PC-9 (cell line): ENCODE measurements at places on chromosomes 11 and 22. TPM values are rescaled to one million over a fixed set of nuclear protein-coding genes. Genes with fewer than 3 reads are reported as not detected.

- DNase-seq: no peak
Observed at GRCh38 chr11:132607575-132607974, 924.7 kb downstream of the OPCML start.

DNA sequence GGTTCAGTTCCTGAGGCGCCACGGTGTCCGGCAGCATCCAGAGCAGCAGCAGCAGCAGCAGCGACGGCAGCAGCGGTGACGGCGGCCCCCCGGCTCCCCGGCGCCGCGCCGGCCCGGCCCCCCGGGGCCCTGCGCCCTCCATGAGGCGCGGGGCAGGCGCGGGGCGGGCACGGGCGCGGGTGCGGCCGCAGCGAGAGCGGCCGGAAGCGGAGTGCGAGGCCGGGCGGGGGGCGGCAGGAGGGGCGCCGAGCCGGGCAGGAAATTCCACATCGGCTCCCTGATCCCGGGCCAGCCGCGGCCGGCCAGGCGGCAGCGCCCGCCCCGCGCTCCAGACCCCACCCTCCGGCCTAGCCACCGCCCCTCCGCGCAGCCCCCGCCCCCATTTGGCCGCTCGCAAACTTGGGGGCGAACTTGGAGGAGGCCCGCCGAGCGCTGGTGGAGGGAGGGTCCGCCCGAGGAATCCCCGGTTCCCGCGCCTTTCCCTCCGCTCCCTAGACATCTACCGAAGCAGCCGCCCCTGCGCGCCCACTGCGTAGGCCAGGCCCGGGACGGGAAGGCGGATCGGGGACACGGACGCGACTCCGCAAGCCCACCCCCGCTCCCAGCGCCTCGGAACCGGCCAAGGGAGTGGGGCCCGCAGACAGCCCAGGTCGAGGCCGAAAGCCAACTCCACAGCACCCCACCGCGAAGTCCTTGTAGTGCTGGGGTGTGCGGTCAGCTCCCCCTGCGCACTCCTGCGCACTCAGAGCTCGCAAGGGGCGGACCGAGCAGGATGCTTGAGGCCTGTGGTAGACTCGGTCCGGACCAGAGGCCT, at the start of gene SCARF2:
SCARF2 (minus strand) TSS at position 213 of the 814 bp plus-strand sequence; CDS start at position 142, 71 bp downstream.
- no peak for DNase-seq

GRCh38 chr11:93945596-93945995, 75.6 kb upstream of the HEPHL1 start:
- DNase-seq: no peak

DNA sequence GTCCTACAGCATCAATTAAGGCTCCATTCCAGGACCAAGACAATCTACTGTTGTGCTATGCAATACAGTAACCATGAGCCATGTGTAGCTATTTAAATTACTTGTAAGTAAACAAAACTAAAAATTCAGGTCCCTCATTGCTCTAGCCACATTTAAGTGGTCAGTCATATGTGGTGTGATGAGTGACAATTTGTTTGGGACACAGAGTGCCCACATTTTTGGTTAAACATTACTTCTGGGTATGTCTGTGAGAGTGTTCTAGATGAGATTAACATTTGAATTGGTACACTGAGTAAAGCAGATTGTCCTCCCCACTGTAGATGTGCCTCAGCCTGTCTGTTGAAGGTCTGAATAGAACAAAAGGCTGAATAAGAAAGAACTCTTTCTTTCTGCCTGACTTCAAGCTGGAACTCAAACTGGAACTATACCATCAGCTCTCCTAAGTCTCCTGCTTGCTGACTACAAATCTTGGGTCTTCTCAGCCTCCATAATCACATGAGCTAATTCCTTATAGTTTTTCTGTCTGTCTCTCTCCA, 15.8 kb downstream of the KBTBD3 start:
- DNase-seq: no peak

The LRP4 gene
- total RNA-seq: 9.6 and 15.7 TPM in 2 replicates

DNA sequence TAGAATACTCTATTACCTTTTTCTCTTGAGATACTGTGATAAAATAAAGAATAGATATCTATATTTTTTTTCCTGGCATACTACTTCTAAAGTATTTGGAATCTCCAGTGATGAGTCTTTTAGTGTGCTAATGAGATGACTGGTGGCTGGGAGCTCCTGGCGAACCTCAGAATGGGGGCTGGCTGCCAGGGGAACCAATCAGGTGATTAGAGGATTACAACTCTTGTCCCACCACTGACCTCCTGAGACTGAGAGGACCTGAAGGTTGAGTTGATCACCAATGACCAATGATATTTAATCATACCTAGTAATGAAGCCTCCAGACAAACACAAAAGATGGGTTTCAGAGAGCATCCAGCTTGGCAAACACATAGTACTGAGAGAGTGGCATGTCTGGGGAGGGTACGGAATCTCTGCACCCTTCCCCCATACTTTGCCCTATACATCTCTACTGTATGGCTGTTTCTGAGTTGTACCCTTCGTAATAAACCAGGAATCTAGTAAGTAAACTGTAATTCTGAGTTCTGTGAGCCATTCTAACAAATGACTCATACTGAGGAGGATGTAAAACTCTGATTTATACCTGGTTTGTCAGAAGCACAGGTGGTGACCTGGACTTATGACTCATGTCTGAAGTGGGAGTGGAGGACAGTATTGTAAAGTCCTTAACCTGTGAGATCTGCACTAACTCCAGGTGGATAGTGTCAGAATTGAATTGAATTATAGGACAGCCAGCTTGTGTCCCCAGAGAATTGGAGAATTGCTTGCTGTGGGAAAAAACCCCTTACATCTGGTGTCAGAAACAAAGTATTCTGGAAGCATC, 325.3 kb upstream of the LRRC4C start:
- peak; percentile 19 for DNase-seq

DNA sequence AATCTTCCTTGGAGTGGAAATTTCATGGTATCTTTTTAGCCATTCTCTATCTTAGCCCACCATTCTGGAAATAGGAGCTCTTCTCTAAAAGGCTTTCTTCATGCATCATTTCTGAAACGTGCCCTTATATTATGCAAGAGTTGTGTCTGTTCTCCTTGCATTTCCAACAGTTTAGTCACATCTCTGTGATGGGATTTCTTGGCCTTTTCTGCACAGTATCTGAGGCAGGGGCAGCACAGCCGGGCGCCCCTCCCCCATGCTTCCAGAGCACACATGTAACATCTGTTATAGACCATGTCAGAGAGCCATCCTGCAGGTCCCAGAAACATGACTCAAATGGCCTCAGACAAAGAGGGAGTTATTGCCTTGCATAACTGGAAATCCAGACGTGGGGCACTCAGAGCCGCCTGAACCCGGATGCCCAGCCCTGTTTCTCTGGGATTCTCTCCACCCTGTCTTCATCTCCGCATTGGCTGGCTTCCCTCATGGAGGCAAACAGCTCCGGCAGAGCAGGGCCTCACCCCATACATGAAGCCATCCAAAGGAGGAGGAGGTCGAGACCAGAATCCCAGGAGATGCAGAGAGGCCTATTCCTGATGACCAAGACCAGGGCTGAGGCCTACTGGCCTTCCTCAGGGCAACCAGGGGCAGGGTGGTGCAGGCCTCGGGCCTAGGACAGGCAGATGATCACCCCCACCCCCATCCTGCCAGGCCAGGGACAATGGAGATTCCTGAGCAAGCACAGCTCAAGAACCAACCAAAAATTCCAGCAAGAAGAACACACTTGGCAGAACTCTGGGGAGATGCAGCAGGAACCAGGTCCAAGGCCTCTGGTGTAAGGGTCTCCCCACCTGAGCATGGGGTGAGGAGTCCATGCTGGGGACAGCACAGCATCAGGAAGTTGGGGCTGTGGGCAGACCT, 61.3 kb downstream of the IGLL5 start:
- DNase-seq: no peak

DNA sequence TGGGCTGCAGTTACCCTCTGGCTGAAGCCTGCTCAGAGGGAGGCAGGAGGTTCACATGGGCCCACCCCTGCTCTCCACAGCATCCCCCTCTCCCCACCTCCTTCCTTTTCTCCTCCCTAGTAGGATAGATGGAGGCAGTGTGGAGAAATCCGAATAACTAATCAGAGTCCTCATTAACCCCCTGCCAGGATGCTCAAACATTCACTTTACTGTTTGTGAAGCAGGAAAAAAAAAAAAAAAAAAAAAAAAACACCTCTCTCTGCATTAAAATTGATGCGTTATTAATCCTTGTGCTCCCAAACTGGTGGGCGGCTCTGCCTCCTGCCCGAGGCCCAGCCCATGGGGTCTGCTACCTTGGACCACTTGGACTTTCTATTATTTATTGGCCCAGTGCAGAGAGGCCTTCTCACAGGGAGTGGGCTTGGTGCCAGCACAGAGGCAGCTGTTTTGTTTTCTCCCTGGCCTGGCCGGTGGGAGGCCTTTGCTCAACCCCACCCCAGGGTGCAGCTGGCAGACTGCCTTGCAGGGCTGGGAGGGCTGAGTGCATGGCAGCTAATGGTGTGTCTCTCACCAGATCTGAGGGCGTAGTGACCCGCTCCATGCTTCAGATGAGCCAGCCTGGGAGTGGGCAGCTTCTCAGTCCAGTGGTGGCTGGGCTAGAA, 150.7 kb downstream of the PKNOX2 start:
- no peak for DNase-seq

GRCh38 chr11:131922220-131922619, 551.8 kb downstream of the NTM start:
- DNase-seq: no peak

- no peak for DNase-seq
Observed at GRCh38 chr22:40220316-40221054, 42.8 kb downstream of the TNRC6B start.

DNA sequence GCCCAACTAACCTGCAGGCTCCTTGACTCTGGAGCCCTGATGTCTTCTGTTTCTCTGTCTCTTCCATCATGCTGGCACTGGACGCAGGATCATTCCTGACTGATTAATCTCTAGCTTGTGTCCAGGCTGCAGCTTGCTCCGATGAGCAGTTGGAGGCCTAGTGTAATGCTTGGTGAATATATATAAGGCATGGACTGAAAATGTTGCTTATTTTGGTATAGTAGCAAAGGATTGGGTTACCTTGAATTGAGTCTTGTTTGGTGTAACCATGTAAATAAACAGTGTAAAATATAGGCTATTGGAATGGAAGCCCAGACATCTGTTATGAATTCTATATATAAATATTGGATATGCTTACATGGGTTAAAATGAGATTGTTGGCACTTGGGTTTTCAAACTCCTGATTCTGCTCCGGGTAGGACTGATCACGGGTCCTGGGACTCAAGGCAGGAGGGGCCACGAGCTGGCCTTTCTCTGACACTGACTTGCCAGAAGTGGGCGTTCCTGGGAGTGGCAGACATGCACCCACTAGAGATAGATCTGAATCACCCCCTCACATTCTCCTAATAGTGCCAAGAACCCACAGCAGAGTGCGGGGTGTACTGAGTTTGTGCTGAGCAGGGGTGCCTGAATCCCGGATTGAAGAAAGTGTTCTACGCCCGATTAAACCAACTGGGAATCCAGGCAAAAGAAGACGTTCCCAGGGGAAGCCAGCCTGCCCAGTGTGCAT, 25.8 kb downstream of the LRP5 start:
- DNase-seq: no peak

DNA sequence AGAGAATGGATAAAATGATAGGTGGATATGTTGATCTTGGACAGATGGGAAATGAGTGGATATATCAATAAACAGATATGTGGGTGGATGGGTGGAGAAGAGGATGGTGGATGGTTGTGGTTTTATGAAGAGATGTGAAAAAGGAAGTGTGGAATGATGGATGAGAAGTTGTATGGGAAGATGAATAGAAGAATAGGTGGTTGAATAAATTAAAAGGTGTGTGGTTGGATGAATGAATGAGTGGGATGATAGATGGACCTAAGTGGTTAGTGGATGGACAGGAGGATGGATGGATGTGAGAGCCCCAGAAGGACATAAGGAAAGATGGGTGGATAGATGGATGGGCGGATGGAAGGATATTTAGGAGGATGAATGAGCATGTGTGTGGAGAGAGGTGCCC, 913 bp upstream of the CD44 start:
- no peak for DNase-seq

The POU2AF1 gene
- total RNA-seq: 0.37 TPM in 1 of 2 replicates, not detected in the other

GRCh38 chr11:42960521-42961088, 351.2 kb upstream of the API5 start:
- no peak for DNase-seq

GRCh38 chr11:117819096-117820040, 5.2 kb downstream of the FXYD2 start:
- DNase-seq: peak; percentile 69

- no peak for DNase-seq
Observed at GRCh38 chr11:67393990-67394389, 2.2 kb downstream of the RAD9A start.

DNA sequence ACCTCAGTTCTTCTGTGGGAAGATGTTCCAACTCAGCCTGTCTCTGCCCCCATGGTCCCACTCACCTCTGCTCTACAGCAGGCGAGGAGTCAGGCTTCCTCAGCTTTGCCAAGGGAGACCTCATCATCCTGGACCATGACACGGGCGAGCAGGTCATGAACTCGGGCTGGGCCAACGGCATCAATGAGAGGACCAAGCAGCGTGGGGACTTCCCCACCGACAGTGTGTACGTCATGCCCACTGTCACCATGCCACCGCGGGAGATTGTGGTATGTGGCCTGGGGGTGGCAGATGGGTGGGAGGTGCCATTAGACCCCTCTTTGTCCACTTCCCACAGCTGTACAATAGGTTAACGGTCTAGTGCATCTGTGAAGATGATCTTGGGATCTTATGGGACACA, 73.3 kb downstream of the MYO7A start:
- DNase-seq: no peak

The CCND1 gene
- total RNA-seq: 346 and 586 TPM in 2 replicates

DNA sequence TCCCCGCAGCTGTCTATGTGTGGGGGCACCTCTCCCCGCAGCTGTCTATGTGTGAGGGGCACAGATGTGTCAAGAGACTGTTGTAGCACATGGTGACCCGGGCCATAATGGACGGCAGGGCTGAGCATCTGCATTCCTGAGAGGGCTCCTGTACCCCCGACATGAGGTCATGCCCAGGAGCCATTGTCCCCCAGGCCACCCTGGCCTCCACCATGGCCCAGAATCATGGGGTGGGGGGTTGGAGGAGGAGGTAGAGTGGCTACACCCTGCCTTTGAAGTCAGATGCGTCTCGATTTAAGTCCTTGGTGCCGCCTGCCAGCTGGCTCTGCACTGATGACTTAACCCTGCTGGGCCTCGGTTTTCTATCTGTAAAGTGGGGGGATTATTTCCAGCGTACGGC, 49.1 kb downstream of the ARHGAP8 start:
- no peak for DNase-seq
